ENCODE measurements at places on chromosomes 12 and 14.

GRCh38 chr14:101083564-101084435 is 180.3 kb upstream of the RTL1 start:
- no peak for DNase-seq

DNA sequence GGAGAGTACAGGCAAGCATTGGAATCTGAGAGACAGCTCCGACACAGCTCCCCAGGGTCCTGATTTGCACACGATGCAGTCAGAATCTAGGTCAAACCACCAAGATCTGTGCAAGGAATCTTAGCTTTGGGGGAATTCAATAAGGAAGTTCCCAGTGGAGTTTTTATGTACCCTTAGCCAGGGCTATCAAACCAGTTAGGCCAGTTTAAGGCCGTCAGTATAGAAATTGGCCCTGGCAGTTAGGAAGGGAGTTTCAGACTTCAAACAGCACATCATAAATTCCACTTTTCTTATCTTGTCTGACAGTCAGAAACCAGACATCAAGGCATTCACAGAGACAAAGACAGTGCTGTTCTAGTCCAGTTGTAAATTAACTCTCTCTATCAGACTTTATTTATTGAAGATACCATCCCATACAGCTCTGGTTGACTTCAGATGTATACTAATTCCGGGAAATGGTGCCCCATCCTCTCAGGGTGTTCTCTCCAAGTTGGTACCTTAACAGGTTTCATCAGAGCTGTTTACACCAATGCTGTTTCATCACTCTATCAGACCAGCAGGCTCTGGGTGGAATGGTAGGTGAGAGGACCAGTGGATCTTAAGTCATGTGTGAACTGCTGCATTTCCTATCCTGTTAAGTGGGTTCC is 157.5 kb upstream of the ATF7IP start:
- no peak for DNase-seq

DNA sequence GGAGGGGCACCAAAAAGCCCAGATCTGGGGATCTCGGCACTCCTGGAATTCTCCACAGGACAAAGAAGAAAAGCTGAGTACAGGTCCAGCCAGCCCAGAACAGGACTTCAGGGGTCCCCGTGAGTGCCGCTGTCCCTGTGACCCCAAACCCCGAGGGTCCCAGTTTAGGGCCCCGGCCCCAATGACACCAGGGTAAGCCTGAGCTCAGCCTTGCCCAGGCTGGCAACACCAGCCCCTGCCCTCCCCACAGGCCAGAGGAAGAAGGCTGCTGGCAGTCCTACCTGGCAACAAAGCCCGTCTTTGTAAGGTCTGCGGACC is 1.8 kb downstream of the CDK2AP1 start:
- DNase-seq, result no peak

- no peak for DNase-seq
Observed at GRCh38 chr14:29352706-29353080, 575.0 kb downstream of the PRKD1 start.

DNA sequence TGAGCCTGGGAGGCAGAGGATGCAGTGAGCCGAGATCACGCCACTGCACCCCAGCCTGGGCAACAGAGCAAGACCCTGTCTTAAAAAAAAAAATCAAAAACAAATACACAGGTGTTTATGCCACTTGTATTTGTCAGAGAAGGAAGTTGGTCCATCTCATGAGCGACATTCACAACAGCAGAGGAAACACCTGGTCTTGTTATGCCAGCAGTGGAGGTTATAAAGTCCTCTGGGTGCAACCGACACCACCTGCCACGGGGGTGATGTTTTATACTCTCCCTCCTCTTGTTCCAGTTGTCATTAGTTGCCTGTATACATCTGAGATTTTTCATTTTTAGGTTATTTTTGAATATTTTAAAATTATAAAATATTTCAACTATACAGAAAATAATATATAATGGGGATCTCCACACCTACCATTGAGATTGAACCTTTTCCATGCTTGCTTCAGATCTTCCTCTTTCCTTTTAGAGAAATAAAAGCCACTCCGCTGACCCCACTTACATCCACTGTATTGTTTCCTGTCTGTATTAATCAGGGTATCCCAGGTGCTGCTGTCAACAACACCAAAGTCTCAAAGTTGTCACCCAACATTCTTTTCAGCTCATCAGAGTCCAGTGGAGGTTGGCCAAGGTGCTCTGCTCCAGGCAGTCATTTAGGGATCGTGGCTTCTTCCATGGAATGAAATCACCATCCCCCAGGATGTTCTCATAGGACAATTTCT is 65.1 kb downstream of the RNFT2 start:
- DNase-seq, result no peak

DNA sequence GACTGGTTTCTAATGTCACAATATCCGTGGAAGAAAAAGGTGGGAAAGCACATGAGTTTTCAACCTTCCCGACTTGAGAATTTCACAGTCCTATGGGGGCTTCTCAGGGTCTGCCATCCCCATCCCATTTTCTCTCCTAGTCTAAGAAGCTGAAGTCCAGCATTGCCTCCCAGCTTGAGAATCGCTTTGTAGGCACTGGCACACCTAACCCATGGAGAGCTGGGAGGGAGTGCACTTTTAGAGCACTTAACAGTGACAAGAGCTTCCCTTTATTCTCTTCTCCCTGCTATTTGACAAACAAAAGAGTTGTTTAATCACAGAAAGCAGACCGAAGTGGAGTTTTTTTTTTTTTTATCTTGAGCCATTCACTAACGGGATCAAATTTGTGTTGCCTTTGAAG is 22.8 kb upstream of the SRRM4 start:
- DNase-seq, result no peak

DNA sequence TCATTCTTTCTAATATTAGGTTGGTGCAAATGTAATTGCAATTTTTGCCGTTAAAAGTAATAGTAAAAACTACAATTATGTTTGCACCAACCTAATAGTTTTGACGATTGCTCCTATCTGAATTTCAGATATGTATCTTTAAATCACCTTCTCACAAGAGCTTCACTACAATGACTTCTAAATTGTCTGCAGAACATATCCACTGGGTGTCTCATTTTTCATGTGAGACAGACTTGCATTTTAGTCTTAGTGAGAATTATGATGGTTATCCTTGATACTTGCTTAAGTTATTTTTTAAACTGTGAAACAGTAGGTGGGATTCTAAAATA is 84.6 kb downstream of the ITPR2 start:
- DNase-seq, result no peak

DNA sequence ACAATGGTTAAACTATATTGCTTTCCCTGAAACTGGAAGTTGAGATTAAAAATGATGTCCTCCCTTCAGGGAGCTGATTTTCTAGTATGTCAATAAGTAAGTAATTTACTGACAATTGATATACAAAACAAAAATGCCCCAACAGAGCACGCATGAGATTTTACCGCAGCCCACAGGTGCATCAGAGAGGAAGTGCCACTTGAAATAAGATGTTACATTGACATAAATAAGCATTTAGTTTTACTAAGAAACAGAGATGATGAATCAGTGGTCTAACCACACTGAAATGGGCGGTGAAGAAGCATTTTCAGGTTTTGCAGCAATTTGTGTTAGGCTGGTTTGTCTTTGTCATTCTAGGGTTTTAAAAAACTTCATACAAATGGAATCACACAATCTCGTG is 8.8 kb upstream of the CLECL1 start:
- DNase-seq, result no peak

- DNase-seq, result no peak
Observed at GRCh38 chr14:22979748-22980392, 2.5 kb downstream of the AJUBA start.

DNA sequence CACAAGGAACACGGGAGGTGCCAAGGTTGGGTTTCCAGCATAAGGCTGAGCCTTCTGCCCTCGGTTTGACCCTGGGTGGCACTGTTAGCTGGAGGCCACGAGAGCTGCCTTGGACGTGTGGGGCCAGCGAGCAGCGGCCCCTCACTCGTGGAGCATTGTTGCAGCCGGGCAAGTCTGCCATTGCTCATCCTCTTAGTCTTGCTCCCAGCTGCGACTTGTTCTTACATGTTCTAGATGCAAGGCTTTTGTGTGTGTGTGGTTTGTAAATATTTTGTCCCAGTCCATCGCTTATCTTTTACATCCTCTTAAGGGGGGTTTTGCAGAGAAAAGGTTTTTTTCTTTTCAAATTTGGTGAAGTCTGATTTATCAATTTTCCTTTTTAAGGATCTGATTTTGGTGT is 21.1 kb upstream of the C1S start:
- no peak for DNase-seq

GRCh38 chr14:88264116-88264515 is 59.0 kb downstream of the KCNK10 start:
- no peak for DNase-seq

DNA sequence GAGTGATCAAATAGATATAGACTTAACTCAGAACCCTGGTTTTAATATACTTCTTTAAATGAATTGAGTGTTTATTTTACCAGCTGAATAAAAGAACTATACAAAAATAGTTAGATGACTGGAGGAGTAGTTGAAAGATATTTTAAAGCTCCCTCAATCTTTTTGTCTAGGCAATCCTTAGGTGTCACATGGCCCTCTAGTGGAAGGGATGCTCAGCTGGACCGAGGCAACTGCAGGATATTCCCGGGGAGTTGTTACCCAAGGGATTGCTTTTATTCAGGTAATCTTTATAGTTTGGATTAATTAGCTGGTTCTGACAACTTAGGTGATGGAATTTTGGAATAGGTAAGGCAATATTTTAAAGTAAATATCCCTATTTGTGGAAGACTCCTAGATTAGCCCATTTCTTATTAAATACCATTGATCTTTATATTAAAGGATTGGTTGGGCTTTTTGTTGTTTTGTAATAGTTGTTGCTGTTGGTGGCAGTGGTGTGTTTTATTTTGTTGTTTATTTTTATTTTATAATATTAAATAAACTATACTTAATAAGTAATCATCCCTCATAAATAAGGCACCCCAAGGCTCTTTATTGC is 57.1 kb downstream of the ZDHHC17 start:
- no peak for DNase-seq

- DNase-seq, result no peak
Observed at GRCh38 chr14:56868660-56869059, 58.4 kb upstream of the OTX2 start.

GRCh38 chr12:47557386-47557785 is 148.4 kb downstream of the RPAP3 start:
- DNase-seq, result no peak

DNA sequence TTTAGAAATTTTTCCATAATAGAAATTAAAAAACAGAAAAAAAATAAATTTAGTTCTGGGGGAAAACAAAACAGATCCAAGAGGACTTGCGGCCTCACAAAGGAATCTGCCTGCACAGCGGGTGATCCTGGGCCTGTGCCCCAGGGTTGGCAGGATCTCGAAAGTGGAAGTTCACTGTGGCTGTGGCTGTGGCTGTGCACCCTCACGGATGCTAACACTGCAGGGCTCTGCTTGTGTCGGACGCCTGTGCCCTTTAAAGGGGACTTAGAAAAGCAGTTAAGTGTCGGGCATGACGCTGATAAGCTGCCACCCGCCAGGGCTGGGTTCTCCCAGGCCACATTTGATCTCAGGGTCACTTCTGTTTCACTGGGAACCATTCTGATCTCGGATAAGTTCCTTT is 209.1 kb downstream of the TTC7B start:
- DNase-seq, result no peak

- no peak for DNase-seq
Observed at GRCh38 chr14:100528962-100529560, 58.2 kb downstream of the BEGAIN start.

- no peak for DNase-seq
Observed at GRCh38 chr14:31194095-31194494, 13.5 kb downstream of the HECTD1 start.

DNA sequence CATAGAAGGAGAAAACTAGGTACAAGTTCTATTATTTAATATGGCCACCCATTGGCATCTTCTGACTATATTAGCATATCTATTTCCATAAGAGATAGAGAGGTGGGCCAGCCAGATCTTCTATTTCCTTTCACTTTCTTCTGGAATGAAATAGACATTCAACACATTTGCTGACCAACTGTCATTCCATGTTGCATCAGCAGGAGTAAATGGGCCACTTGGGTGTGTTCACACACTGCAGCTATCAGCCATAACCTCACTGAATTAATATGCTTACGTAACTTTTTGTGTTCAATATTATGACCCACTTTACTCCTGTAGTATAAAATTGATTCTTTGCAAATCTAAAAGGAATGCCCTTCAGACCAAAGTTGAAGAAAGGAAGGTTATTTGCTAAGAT is 106.2 kb upstream of the LGR5 start:
- no peak for DNase-seq

- no peak for DNase-seq
Observed at GRCh38 chr12:42278128-42278510, 40.1 kb upstream of the YAF2 start.
